ENCODE measurements at places on chromosomes 6 and 20.

DNA sequence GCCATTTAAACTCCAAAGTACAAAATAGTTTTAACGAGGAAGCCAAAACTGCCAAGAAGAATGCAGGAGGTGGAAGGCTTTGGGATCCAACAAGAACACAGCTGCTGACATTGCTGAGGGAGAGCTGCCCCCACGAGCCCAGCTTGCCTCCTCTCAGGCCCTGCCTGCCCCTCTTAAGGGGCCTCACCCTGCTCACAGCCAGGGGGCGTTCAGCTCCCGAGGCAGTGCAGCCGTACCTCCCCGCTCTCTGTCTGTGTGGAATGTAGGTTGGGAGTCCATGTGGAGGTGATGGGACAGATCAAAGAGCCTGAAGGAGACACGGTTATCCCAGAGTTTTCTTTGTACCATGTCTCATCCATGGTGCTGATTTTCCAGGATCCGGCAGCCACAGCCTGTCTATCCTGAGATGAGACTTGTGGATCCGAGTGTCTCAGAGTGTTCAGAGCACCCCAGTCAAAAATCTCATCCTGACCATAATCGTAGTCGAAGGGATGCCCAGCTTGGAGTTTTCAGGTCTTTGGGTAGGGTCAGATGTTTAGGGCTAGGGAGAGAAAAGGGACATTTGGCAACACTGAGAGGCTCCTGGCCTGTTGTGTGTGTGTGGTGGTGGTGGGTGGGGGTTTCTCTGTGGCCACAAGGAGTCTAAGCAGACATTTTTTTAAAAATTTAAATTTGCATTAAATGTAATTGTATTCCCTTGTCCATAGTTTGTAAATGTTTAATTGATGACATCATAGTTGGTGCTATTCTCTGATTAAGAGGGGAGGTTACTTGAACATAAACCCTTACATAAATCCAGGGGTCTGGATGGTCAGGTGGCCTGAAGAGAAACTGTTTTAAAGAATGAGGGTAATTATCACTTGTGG is 111.4 kb upstream of the CLDN20 start:
- DNase-seq, result no peak

DNA sequence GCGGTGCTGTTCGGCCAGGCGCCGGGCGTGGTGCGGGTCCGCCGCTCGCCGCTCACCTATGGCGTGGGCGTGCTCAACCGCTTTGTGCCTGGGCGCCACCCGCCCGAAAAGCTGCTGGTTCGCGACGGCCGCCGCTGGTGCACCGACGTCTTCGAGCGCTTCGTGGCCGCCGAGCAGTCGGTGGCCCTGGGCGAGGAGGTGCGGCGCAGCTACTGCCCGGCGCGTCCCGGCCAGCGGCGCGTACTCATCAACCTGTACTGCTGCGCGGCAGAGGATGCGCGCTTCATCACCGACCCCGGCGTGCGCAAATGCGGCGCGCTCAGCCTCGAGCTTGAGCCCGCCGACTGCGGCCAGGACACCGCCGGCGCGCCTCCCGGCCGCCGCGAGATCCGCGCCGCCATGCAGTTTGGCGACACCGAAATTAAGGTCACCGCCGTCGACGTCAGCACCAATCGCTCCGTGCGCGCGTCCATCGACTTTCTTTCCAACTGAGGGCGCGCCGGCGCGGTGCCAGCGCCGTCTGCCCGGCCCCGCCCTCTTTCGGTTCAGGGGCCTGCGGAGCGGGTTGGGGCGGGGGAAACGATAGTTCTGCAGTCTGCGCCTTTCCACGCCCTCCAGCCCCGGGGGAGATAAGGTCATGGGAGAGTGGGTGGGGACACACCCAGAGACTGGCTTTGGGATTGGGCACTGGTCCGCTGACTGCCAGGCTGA is 15.7 kb downstream of the ADISSP start:
- peak; percentile 86 for DNase-seq

DNA sequence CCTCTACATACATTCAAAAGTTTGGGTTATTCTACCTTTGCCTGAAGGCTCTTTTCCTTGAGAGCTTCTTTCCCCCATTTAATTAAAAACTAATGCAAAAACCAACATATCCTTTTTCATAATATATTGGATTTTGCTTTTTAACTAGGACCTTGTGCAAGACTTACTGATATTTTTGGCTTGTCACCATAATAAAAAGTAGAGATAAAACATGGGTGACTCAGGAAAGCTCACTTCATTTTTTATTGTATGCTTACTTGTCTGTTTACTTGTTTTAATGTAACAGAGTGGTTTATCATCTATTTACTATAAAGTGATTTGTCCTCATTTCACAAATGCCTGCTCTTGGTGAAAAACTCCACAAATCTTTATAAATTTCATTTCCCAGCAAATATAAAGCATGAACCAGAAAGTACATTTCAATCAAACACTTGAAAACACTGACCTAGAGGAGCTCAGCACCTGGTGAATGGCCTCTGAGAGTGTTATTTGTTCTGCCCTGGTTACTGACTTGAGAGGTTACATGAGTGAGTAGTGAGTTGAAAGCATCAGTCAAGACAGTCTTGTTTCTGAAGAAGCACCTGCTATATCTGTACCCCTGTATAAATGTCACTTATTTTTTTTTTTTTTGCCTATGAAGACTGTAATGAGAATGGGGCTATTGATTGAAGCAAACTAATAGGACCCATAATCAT is 20.8 kb downstream of the ADGRG6 start:
- no peak for DNase-seq

GRCh38 chr20:54502179-54502578 is 26.8 kb downstream of the DOK5 start:
- no peak for DNase-seq

DNA sequence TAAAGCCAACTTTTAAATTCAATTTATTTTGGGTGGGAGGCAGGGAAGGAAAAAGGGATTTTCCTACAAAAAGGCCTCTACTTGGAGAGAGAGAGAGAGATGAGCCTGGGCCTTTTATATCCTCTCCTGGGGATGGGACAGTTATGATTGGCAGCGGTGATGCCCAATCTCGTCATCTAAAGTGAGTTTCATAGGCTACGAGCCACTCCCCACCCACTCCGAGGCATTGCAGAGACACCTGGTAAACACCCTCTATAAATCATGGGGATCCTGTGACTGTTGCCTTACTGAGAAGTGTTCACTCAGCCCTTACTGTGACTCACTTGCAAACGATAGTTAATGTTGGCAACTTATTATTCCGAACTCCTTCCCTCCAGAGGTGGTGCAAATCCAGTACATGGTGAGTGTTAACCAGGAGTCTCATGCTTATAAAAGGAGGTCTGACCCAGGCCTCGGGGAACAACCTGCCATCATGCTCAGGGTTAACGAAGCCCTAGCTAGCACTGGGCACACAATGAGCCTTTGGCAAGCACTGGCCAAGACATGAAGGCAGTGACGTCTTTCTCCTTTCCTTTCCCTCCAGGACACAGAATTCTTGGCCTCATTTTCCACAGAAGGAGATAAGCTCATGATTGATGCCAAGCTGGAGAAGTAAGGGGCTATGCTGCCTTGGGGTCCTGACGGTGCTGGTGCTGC is 20.5 kb downstream of the BPIFB4 start:
- no peak for DNase-seq

- no peak for DNase-seq
Measured at GRCh38 chr20:53345536-53346334, 247.9 kb downstream of the ZNF217 start.

DNA sequence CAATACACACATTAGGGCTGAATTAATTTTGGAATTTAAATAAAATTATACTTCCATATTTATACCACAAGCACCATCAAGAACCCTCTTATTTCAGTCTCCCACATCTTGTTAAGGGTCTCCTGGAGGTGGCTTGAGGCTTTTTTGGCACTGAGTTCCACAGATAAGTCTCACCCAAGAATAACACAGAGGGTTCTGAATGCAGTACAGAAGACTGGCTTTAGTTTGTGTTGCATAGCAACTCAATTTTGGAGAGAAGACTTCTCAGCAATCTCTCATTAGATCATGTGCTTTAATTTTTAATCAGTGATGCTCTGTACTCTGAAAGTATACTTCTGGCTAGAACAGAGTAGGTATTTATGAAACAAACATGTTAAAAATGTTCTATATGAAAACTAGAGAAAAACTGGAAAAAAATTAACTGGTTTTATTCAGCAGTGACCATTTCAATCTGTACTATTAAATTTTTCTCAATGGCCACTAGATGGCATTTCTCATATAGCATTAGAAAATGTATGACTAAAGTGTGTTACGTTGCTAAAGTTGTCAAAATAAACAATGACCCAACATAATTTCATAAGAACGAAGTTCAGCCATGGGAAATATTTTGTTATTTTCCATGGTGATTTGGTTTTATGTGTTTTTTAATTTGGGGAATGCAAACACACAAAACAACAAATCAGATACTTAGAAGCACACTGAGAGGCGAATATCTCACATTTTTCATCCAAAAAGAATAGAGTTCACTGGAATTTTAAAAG is 32.7 kb upstream of the MAP7 start:
- DNase-seq, result peak; percentile 73

DNA sequence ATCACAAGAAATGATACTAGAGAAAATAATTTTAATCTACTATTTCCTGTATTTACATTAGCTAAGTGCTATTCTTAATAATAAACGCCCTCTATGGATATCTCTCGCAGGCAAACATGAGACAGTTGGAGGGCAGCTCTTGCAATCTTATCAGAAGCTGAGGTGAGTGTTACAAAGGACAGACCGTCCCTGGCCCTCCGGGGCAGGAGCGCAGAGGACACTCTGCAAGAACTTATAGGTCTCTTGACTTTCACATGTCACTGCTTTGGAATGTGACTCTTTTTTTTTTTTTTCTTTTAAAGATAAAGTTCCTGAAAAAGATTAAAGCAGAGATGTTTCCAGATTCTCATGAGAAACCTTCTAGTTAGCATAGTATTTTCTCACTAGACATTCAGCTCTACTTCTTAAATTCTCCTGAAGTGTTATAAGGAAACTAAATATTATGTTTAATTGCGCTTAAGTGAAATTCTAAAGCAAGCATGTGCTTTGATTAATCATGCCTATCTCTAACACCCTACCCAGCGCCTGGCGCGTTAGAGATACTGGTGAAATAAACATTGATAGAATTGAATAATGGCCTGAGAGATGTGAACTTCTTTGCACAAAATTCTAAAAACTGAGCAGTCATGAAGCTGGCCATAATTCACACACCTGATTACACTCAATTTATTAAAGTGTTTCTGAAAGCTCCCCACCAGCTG is 57.4 kb downstream of the SYTL3 start:
- no peak for DNase-seq

- peak; percentile 66 for DNase-seq
Measured at GRCh38 chr6:127484212-127484863, 25.1 kb upstream of the KIAA0408 start.

GRCh38 chr6:150410399-150410798 is 41.6 kb downstream of the IYD start:
- no peak for DNase-seq

- no peak for DNase-seq
Measured at GRCh38 chr6:32945108-32945760, 4.4 kb upstream of the HLA-DMB start.

DNA sequence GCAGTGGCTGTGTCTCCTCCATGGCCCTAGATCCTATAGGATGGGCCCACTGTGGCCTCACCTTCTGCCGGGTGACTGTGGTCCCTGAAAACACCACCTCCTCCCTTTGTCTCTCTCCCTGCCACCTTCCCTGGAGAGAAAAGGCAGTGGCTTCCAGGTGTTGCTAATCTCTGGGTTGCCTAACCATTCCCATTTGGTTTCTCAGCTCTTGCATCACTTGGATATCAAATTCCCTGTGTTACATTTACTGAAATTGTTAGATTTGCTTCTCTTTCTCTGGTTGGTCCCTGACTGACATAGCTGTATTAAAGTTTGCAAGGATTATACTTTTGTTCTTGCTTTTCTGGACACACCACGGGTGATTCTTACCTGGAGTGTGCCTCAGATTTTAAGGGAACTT is 9.3 kb upstream of the ZFP64 start:
- no peak for DNase-seq

DNA sequence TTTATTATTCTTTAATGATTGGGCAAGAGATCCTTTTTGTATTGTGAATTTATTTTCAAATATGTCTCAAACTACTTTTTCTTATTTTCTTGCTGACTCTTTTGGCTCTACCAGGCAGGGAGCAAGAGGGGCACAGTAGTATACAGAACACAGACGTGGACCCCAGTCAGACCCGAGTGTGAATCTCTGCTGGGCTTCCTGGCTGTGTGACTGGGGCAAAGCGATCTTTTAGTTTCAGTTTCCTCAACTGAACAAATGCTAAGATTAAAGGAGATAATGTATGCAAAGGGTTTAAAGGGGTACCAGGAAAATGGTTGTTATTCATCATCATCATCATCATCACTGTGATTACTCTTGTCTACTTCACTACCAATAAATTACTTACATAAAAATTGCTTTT is 317.5 kb downstream of the HIVEP2 start:
- no peak for DNase-seq

DNA sequence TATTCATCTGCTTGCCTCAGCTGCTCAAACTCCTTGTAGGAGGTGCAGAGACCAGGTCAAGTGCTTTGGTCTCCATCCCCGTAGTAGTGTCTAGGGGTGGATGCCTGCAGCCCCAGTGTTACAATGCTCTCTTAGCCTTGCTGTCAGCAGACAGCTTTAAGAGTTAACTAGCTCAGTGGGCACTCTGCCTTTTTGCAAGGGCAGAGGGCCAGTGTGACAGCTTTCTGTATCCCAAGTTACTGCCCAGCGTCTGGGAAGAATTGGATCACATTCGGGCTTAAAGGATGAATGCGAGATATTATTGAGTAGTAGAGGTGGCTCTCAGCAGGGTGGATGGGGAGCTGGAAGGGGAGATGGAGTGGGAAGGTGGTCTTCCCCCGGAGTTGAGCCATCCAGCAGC is 339.9 kb upstream of the RNF217 start:
- no peak for DNase-seq

- no peak for DNase-seq
Measured at GRCh38 chr6:160253714-160254113, 4.9 kb downstream of the SLC22A2 start.

DNA sequence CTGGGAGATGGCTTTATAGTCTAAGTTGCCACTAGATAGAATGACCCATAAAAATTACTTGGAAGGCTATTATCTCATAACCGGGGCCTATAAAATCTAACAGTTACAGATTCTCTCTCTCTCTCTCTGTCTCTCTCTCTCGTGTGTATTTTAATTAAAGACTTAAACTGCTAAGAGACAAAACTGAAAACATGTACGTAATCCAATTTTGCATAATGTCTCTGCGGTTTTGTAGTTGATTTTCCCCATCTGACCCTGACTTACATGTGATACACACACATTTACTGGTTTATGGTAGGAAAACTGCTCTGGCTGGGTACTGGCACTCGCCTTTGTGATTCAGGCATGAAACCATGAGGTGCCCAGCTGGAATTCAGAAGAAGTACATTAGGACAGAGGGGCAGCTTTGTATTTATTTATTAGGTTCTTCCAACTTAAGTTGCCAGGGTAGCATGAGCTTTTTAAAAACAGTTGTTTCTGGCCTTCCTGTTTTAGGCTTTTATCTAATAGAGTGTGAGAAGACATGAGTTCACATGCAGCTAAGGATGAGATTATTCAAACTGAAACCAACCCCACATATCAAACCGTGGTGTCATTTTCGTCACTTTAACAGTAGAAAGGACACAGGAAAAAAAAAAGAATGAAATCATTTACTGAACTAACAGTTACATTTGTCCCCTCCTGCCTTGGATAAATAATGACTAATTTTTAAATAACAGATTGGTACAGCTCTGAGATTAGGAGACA is 182.5 kb downstream of the GMPR start:
- peak; percentile 60 for DNase-seq
